Fibroblast of lung (primary cell): ENCODE measurements at places on chromosomes 3 and 15. TPM values are rescaled to one million over a fixed set of nuclear protein-coding genes. Genes with fewer than 3 reads are reported as not detected.

Gene ISG20
- 3.0 and 3.1 TPM in 2 replicates for total RNA-seq

Gene FANCD2
- total RNA-seq = 2.1 and 7.1 TPM in 2 replicates

Gene IL5RA
- total RNA-seq = not detected in 2 replicates

Gene DIPK2A
- total RNA-seq = 67.5 and 96.1 TPM in 2 replicates

Gene C2CD4A
- not detected in 2 replicates for total RNA-seq

Gene RHCG
- total RNA-seq = under 0.01 TPM in 1 of 2 replicates, not detected in the other

Gene HRG
- total RNA-seq = not detected in 2 replicates
